ENCODE measurements at places on chromosomes 16 and 17.

DNA sequence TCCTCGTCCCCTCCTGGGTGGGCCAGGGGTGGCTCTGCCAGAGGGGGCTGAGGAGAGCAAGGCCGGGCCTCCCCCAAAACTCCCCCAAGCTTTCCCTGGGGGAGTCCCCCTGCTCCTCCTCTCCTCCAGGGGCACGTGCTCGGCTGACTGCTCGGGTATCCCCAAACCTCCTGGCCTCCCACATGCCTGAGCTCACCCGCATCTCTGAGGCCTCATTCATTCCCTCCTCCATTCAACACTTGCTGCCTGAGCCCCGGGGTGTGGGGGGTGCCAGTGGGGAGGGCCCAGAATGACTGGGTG is 83.1 kb downstream of the RTN4RL1 start:
- DNase-seq: no peak

DNA sequence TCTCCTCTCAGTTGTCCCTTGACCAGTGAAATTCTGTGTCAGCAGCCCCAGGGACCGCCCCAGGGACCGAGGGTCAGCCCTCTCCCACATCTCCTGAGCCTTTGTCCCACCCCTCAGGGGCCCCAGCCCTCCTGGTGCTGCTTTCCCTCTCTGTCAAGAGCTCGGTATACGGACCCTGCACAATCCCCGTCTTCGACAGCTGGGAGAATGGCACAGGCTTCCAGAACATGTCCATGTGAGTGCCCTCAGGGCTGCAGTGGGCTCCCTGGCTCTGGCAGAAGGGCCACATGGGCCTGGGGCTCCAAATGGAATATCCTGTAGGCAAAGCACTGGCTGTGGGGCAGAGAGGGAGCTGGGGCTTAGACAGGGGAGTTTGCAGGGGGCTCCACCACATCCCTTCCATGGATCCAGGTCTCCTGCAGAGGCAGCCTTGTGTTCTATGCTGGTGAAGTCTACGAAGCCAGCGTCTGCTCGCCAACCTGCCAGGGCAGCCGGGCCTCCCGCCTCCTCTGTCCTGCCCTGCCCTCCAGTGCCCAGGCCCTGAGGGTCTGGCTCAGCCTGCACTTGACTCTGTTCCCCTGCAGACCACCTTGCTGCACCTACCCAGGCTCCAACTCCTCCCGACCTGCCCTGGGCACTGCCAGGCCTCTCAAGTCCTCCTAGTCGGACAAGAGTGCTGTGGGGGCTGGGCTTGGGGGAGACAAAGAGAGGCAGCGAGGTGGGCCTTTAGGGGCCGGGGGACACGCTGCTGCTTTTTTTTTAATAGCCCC is 28.0 kb downstream of the ADGRG5 start:
- DNase-seq: no peak

DNA sequence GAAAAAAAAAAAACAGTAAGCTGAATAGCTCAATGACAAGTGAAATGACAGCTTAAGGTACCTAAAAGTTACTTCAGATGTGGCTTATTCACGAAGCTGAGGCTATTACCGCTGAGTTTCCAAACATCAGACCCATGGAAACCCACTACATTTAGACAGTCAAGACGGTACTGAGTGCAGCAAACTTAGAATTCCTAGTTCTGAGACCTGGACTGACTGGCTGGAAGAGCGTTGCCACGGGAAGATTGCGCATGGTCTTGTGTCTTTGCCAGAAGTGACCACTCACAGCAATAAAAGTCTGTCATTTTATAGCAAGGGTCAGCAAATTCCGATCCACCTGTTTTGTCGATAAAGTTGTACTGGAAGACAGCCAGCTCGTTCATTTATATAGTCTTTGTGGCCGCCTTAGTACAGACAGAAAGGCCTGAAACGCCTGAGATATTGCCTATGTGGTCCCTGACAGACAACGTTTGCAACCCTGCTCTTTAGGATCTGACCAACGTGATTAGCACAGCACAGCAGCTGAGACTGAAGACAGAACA is 19.2 kb downstream of the LITAFD start:
- no peak for DNase-seq

DNA sequence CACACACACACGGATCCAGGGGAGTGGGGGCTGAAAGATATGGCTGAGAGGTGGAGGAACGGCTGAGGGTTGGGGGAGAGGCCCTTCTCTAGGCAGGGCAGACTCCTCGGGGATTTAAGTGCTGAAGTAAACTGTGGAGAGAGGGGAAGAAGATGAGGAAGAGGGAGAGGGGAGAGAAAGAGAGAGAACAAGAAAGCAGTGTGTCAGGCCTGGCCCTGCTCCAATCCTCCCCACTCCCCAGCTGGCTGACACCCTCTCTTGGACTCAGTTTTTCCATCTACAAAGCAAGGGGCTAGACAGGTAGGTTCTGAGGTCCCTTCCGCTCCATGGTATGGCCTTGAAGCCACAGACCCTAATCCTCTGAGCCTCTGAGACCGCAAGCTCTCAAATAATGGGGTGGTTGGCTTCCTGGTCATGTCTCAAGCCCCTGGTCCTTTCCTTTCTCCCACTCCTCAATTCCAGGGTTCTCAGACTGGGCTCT is 2.0 kb downstream of the VAMP2 start:
- DNase-seq: no peak

DNA sequence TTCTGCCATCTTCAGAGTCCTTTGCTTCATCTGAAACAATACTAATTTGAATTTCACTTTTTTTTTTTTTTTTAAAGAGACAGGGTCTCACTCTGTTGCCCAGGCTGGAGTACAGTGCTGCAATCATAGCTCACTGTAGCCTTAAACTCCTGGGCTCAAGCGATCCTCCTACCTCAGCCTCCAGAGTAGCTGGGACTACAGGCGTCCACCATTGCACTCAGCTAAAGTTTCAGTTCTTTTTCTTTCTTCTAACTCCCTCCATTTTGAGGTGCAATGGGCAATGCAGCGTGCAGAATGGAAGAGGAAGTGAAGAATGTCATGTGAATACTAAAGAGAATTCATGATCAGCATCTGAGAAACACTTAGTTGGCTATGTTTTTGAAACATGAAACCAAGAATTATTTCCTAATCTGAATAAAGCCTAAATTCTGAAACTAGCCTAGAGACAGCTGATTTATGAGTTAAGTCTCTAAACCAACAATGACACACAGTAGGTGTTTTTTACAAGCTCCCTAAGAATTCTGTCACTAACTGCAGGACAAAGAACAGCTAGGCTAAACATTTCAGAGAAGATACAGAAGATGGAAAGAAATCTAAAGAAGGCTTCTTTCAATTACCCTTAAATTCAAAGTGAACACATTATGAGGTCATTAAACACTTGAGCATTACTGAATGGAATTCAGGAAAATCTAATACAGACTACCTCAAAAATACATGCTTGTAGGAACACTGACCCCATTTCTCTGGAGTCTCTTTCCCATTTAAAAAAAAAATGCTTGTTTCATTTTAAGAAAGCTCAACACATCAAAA is 21.0 kb downstream of the SNN start:
- DNase-seq: no peak

GRCh38 chr17:16488186-16488967 is 3.6 kb downstream of the LRRC75A start:
- DNase-seq: no peak

- no peak for DNase-seq
Measured at GRCh38 chr16:46768809-46769208, 20.7 kb upstream of the MYLK3 start.

GRCh38 chr16:67415872-67416793 is at the start of gene ZDHHC1:
TSS of gene ZDHHC1 (minus strand) at chr16:67416477. CDS start at chr16:67407775, 8,702 bp downstream.
- peak; percentile 86 for DNase-seq

DNA sequence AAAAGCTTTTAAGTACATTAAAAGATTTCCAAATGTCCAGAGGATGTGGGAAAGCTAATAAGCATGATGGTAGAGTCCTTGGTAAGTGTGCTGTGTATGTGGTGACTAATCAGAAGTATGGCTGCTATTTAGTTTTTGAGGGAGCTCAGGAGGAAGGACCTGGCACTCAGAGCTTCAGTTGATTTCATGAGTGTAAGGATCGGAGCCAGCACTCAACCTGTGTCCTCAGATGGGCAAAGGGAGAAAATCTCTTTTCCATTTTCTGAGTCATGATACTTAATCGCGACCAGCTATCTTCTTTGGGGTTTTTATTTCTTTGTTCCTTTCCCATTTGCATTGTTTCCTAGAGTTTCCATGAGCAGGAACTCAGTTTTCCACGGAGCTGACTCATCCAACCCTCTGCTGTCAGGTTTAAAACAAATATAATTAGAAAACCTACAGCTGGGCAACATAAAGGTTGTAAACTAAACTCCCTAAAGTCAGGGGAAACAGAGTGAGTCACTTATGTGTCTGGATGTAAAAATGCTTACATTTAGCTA is 125.4 kb downstream of the MAP2K6 start:
- peak; percentile 9 for DNase-seq

GRCh38 chr16:78607465-78607864 is 508.0 kb downstream of the WWOX start:
- no peak for DNase-seq

DNA sequence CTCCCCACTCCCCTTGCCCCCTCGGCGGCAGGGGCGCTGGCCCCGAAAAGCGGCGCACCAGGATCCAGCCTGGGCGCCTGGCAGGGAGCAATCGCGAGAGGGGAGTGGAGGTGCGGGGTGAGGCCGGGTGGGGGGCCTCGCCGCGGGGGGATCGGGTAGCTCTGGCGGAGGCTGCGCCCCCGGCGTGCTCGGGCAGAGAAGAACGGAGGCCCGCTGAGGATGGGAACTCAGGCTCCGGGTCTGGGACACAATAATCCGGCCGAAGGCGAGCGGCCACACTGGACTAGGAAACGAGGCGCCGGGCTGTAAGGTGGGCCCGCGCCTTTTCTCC is 721 bp upstream of the PCGF2 start:
- no peak for DNase-seq

DNA sequence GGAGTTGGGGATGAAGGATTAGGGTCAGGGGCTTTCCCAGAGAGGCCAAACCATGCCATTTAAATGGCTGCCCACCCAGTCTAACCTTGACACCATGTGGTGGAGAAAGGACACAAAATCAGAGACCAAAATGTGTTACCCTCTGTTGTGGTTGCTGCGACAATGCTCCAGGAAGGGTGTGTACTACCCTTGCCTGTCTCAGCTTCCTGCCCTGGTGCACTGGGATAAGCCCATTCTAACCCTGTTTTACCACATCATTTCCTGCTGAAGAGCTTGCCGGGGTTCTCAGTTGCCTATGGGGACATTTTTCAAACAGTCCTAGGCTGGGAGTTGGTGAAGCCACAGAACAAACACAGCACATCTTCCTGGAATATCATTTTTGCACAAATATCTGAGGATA is 4.9 kb downstream of the OR4D1 start:
- no peak for DNase-seq

- DNase-seq: no peak
Measured at GRCh38 chr16:55308973-55309372, 15.0 kb upstream of the IRX6 start.

DNA sequence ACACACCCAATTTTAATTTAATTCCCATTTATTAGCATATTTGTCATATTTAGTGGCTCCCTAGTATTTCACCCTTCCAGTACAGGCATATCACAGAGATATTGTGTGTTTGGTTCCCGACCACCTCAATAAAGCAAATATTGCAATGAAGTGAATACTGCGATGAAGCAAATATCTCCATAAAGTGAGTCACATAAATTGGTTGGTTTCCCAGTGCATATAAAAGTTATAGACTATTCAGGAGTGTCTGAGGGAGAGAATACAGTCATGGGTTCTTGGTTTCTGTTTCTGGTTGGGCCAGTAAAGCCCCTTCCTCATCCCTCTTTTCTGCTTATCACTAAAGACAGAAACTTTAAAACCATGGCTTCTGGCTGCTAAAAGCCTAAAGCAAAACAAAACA is 295.4 kb upstream of the AXIN2 start:
- no peak for DNase-seq

DNA sequence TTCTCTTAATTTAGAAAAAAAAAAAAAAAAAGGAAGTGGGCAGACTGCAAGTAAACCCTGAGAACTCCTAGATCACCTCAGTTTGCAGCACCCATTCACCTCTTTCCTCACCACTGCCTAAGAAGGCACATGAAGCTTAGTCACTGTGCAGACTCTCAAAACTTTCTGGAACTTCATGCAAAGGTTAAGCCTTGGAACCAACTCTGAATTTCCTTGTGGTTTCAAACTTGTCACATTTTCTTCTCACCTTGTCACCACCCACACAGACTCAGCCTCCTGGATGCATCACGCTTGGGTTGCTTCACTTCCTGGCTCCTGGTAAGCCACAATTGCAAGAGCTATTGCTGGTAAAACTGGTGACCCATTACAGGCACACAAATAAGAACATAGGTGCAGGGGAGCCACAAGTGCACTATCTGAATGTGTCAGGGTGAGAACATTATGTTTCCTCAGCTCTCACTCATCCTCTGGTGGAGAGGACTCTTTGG is 15.0 kb upstream of the CPD start:
- DNase-seq: no peak

- DNase-seq: no peak
Measured at GRCh38 chr17:80539022-80539641, 5.5 kb upstream of the RPTOR start.

DNA sequence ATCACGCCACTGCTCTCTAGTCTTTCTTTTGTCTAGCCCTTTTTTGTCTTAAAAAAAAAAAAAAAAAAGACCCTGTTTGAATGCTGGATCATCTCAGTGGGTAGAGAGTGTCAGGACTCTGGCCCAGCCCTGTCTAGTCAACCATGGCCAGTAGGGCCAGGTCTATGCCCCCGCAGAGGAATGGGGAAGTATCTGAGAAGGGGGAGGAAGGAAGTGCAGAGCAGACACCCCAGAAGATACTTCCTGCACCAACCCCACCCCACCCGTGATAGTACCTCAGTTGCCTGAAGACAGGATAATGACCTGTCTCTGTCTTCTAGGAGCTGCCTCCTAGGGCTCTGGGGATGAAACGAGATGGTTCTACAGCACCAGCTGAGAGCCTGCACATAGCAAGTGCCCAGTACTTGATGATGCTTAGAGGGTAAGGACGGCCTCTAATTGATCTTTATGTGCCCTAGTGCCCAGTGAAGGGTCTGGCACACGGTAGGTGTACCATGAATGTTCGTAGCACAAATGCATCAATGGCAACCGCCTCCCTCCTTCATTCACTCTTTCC is 55.4 kb downstream of the ABAT start:
- DNase-seq: no peak

GRCh38 chr17:64004218-64004770 is 6.1 kb downstream of the PRR29 start:
- DNase-seq: no peak

- no peak for DNase-seq
Measured at GRCh38 chr17:66337866-66338485, 35.6 kb downstream of the PRKCA start.

DNA sequence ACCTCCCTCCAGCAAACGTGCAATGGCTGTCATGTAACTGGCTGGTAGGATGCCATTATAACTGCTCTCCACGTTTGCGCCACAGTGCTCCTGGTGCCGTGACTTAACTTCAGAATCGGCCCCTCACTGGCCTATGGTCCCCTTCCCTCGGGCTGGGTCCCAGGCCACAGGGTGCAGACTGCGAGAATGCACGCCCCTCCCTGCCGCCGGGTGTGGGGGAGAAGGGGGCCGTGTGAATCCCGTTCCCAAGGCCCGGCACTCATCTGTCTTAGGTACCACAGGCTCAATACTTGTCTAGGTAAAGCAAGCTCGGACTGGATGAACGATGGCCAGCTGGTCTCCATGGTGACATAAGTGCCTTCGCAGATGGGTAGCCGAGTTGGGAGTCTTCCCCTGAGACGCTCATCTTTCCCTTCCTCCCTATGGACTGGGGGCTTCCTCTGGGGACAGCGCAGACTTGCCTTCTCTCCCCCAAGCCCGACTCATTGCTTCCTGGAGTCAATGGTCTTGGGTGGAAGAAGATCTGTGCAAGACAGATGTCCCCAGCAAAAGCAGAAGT is 37.8 kb downstream of the TIMM22 start:
- no peak for DNase-seq
